ENCODE measurements at places on chromosomes 3 and 15.

DNA sequence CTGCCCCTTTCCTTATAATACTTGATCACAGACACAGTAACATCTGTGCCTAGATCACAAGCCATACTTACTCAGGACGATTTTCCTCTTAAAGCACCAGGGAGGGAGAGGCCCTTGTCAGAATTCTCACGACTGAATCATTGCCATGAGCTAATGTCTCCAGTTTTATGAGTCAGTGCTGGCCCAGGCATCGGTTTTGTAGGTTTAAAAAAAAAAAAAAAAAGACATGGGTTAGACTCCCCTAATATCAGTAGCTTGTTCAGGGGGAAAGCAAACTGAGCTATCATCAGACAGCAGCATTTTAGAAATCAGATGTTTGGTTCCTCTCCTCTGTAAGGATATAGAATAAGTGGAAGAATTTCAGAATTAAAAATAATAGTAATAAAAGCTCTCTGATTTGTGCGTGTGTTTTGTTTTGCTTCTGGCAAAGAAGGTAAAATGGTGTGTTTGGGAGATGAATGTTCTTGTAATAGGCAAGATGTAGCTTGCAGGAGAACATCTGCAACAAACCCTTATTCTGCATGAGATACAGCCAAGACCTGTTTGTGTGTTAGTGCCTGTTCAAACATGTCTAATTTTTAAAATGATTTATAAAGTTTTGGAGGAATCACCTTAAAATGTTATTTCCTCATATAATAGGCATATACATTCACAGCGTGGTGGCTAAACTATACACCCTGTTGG lies 193.6 kb downstream of the TP63 start:
- peak; percentile 86 for DNase-seq

GRCh38 chr3:111681661-111682426 lies 86.7 kb upstream of the ZBED2 start:
- DNase-seq: no peak

DNA sequence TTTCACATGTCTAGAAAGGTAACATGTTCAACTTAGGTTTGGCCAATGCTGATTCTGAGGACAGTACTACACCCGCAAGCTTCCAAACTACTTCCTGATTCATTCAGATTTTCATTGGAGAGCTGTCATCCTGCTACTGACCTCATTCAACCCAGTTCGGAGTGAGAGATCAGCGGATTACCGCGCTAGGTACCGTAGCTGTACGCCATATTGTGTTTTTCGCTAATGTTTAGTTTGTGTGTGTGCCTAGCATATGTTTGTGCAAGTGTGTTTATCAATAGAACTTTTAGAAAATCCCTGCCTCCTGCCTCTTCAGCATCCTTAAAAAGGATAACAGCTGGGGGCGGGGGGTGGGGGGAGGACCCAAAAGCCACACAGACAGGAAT lies 1.1 kb downstream of the ZBTB20 start:
- peak; percentile 58 for DNase-seq

DNA sequence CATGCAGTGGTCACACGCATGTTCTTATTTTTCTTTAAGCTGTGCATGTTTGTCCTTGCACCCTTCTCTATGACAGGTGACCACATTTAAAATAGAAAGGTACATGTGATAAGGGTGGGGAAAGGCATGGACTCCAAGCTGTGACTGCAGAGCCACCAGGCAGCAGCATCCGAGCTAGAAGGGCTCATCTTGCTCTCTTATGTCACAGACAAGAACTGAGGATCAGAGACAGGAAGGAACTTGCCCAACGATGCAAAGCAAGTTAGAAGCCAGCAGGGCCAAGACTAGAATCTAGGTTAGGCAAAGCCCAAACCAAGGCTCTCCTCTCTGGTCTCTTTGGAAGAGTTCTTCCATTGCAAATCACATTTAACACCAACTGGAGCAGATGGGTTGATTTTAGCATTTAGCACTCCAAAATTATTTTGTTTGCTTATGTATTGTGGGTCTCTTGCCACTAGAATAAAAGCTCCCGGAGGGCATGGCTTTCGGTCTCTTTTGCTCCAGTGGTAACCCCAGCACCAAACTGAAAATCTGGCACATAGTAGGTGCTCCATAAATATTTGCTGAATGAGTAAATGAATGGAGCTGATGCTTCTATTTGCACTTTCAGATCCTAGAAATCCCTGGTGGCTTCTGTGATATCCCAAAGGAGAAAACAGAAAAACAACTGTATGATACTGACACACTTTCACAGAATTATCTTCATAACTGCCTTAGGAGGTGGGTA lies 84.3 kb downstream of the IQSEC1 start:
- DNase-seq: no peak

GRCh38 chr3:38649500-38650247 lies at the start of gene SCN5A:
SCN5A (minus strand) TSS chr3:38649687; CDS start chr3:38633307, 16,380 bp downstream.
- peak; percentile 60 for DNase-seq

GRCh38 chr15:91678003-91678402 lies 175.5 kb upstream of the SLCO3A1 start:
- no peak for DNase-seq

DNA sequence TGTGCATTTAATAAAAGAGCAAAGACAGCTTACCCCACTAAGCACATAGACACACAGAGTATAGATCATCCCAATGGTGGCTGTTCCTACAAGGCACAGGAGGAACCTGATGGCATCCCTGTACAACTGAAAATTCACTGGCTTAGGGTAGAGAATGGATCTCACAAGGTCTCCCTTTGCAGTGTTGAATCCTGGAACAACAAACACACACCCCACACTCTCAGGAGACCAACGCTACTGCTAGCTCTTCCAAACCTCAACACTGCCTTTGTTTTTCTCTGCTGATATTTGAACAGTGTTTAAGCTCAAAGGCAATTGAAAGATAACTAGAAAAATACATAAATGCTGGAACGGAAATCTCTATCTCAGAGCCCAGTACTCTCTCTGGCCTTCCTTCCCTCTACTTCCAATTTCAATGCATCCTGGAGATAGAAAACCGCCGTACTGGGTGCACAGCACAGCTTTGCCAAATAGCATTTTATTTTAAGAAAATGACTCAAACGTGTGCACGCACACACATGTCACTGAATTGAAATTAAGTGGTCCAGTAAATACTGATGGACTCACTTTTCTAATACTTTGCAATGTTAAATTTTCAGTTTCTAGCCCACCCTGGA lies 87.5 kb upstream of the ATP13A5 start:
- no peak for DNase-seq

GRCh38 chr15:58604455-58604923 lies 145.0 kb downstream of the ADAM10 start:
- DNase-seq: no peak

DNA sequence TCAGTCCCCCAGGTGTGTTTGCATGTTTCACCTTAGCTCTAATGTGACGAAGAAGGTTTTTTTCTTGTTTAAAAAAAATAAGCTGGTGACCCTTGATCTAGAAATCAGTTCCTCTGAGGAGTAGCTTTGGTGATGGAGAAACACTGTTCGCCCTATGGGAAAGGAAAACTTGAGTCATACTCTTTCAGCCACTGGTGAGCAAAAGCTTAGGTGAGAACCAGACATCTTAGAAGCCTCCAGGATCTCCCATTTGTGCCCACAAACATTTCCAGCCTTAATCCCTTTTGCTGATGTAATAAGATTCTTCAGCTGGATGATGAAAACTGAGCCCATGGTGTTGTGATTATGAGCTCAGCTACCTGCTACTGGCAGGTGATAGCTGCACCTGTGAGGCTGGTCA lies 37.8 kb downstream of the SLC27A2 start:
- no peak for DNase-seq

GRCh38 chr15:66232267-66232625 lies 21.3 kb downstream of the MEGF11 start:
- no peak for DNase-seq

DNA sequence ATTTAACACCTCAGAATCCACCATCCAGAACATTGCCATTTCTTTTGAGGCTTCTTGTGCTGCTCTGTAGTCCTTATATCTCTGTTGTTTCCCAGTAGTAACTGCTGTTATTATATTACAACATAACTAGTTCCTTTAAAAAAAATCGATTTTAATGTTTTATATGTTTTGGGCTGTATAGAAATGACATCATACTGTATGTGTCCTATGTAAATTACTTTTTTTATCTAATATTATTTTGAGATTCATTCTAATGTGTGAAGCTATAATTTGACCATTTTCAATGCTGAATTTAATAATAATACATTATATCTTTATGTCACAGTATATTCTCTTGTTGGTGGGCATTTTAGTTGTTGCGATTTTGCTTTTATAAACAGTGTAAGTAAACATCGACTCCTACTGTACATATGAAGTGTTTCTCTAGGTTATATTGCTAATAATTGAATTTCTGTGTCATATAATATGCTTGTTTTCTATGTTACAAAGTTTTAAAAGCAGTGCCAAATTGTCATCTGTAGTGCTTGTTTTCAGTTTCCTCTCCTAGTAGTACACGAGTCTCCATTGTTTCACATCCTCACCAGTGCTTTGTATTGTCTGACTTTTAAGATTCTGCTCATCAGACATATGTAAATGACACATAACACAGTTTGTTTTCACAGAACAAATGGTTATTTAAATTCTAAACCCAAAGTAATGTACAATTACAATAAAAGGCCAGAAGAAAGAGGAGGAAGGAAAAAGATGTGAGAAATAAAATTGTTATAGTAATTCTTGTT lies 172.0 kb upstream of the LRRFIP2 start:
- DNase-seq: no peak

GRCh38 chr3:67291287-67292252 lies 293.5 kb downstream of the KBTBD8 start:
- DNase-seq: no peak

DNA sequence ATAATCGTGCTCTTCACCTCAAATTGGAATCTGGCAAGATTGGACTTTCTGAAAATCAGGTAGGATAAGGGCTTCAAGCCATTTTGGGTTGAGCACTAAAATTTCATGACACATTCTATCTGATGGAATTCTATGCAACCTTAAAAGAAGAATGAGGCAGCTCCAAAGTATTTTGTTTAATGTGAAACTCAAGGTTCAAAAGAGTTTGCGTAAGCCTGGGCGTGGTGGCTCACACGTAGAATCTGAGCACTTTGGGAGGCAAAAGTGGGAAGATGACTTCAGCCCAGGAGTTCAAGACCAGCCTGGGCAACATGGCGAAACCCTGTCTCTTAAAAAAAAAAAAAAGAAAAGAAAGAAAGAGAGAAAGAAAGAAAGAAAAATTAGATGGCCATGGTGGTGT lies 3.6 kb upstream of the PLA1A start:
- DNase-seq: no peak

DNA sequence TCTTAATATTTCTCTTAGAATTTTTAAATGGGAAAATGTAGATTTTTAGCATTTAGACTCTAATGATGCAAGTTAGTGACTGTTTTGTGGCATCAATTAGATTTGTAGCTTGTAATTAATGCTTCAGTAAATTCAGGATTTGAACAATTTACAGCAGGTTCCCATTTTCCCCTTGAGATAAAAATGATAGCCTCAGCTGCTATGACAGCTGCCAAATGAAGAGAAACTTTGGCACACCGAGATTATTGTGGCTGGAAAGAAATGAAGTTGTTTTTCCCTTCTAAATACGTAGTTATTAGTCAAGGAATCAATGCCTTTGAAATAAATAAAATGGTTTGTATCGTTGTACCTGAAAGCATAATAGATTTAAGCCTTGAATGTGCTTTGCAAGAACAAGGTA lies 206.4 kb upstream of the P2RY1 start:
- no peak for DNase-seq

- peak; percentile 99 for DNase-seq
Measured at GRCh38 chr3:39383881-39384664, 903 bp downstream of the SLC25A38 start.

All from AG08395 (cell line).